Right lung (tissue), 10 donors: ENCODE measurements at places on chromosomes 5 and 9. TPM values are rescaled to one million over a fixed set of nuclear protein-coding genes. Genes with fewer than 3 reads are reported as not detected.

Gene DOK3
- 6.5 TPM for polyA plus RNA-seq

DNA sequence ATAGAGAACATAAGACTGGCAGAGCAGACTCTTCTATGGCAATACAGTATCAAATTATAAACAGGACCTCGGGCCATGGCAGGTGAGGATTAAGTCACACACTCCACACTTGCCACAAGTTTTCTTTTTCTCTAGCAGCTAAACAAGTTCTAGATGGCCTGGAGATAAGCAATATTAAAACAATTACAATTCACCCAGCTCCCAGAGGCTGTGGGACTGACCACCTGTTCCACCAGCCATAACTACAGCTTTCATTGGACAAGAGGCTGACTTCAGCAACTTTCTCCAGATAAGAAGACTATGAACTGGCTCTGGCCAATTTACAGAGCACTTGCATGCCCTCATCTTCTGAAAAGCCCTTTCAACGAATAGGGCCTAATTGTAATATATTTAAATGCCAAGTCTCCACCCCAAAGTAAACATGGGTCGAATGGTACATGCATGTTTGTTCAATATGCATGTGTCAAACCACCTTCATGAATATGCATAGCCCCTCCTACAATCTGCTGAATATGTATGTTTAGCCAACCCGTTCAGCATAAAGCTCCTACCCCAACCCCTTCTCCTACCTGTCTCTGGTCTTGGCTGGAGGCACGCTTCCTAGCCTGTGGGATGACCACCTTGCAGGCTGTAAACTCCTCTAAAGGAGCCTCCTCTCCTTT is 6.1 kb upstream of the CFAP157 start:
- DNase-seq: no peak

Gene STPG3
- polyA plus RNA-seq: 1.5 TPM

Gene SCGB3A1
- 1.2 TPM for polyA plus RNA-seq

Gene TOPORS
- 32.6 TPM for polyA plus RNA-seq

DNA sequence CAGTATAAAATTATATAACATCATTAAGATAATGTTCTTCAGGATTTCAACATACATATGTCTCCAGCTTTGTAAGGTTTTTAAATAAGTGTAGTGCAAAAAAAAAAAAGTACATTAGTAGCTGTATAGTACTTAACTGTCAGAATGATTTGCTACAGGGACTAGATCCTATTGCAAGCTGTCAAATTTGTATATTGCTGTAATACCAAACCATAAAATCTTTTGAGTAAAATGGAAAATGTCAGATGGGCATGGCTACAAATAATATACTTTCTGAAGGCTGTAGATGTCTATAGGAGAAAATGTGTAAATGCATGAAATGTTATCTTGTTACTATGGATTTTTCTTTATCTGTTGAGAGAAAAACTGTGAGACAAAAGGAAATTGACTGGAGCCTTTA is 298.5 kb downstream of the KDM4C start:
- no peak for DNase-seq

DNA sequence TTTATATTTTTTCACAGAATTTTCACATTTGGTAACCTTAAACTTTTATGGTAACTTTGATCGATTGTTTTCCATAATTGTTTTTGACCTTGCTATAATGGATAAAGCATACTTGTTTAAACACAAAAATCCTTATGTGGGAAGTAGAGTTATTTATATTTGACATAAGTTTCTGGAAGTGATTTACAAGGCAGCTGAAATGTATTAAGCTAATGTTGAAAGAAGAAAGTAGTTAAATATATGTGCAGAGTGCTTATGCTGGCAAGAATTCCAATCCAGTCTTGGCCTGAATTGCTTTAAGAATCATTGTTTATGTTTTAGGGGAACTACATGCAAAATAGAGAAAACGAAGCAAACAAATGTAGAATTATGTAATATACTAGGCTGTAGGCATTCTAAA is 763.6 kb downstream of the TAF11L14 start:
- DNase-seq: peak; percentile 46

Gene CARD9
- polyA plus RNA-seq: 1.2 TPM

GRCh38 chr5:29758986-29759421 is 1434.5 kb upstream of the CDH6 start:
- DNase-seq: no peak

- no peak for DNase-seq
These were observed 14.8 kb downstream of the FCN1 start for GRCh38 chr9:134902936-134903335.

Gene SRD5A1
- polyA plus RNA-seq: 14.3 TPM

DNA sequence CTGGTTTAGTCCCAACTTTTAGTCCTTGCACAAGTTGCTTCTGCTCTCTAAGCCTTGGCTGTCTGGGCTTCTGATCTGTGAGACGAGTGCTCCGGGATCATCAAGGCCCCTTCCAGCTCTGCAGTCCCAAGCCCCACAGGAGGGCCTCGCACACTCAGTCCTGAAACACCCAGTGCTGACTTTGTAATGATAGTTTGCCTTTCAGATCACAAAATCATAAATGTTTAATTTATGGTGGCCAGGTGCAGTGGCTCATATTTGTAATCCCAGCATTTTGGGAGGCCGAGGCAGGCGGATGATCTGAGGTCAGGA is 95.9 kb upstream of the SLC25A48 start:
- DNase-seq: no peak

DNA sequence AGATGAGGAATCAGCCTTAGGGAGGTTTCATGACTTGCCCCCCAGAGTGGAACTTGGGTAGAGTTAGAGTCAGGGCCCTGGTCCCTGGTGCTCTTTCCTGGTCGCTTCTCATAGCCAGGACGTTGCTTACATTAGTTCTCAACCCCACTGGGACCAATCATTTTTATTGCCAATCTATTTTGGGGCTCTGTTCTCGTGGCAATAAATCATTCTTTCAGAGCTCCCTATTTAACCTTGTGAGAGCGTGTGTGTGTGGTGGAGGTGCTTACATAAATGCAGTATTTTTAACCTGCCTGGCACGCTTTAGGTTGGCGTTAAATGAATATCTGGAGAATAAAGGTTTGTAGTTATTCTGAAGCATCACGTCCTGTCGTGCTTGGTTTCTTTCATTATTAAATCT is 4.1 kb downstream of the TRIO start:
- DNase-seq: no peak

GRCh38 chr9:108478431-108479332 is 377.1 kb downstream of the ACTL7B start:
- no peak for DNase-seq
